RWPE1 (cell line): ENCODE measurements at places on chromosomes 7 and 10.

DNA sequence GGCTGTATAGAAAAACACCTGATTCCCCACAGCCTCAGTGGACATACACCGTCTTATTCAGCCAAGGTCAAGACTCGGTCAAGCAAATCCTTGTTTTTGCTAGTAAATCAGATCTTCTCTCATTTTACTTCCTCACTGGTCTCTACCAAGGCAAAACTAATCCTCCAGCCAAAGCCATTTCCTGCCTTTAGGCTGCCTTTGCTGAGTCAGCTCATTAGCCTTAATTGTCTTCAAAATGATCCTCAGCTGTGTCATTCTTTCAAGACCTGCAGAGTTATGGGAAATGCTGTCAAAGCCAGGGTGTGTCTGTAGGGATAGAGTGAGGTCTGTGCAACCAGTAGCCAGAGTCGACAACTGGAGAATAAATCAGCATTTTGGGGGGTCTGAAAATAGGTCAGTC is 107.2 kb upstream of the FAM180A start:
- peak; percentile 8 for DNase-seq

DNA sequence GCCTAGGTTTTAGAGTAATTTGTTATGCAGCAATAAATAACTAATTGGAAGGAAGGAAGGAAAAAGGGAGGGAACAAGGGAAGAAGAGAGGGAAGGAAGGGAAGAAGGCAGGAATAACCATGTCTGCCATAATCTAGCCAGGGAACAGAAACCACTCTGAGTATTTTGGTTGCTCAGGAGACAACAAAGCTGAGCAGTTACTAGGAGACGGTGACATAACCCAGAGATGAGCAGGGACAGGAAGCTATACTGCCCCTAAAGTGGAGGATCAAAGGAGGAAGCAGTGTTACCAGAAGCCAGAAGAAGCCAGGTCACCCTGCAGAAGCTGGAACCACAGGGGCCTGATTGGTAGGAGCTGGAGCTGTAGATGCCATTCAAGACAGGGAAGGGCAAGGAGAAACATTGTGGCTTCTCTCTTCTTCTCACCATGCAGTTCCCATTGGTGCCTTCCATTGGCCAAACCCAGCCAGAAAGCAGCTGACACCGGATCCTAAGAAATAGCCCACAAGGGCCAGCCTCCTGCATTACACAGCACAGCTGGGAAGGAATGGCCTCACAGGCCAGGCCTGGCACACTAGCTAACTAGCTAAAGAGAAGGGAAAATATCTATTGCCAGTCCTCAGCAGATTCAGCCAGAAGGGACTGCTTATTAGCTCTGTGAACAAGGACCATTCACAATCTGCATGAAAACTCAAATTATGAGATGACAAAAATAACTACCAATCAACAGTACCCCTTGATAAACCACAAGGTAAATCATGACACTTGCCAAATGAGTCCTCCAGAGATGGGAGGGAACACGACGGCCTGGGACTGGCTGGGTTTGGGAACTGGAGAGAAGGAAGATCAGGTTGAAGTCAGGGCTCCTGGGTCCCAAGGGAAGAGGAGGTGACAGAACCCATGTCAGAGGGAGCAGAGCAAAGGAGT is 184.5 kb upstream of the NFE2L3 start:
- no peak for DNase-seq

GRCh38 chr7:113922049-113922448 is 3.2 kb upstream of the PPP1R3A start:
- DNase-seq, result no peak

GRCh38 chr10:93917064-93917391 is 23.2 kb downstream of the SLC35G1 start:
- DNase-seq, result no peak

- DNase-seq, result no peak
Observed at GRCh38 chr7:123201901-123202300, 2.1 kb upstream of the SLC13A1 start.

DNA sequence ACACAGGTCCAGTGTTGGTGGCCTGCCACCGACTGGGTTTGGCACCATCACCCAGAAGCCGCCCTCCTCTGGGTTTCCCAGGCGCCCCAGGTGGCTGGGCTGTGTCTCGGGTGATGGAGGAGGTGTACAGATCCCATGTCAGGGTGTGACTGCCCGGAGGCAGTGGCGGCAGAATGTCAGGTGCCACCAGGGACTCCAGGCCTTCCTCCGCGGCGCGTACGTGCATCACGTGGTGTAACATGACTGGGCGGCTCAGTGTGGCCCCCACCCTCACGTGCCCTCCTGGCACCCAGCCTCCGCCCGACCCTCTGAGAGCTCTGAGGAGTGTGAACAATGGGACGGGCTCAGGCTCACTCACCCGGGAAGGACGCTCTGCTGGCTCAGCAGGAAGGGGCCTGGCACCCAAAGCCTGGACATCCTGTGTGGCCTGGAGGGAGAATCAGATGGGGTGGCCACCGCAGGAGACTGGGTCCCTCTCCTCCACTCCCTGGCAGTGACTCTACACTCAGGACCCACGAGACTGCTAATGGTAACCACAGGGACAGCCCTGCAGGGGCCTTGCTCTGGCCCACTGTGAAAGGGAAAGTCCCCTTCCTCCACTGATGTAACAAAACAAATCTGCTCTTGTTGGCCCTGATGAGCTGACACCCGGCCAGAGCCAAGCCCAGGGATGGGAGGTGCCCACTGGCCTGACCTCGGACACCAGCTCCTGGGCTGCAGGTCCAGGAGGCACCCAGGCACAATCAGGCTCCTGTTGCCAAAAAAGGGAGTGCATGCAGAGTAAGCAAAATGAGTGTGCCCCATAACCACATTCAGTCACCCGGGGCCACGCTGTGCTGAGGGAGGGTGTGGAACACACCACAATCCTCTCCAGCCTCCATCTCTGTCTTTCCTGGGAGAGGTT is 164.8 kb downstream of the PRKAG2 start:
- DNase-seq, result no peak

- DNase-seq, result no peak
Observed at GRCh38 chr10:31299119-31299518, 19.9 kb upstream of the ZEB1 start.

DNA sequence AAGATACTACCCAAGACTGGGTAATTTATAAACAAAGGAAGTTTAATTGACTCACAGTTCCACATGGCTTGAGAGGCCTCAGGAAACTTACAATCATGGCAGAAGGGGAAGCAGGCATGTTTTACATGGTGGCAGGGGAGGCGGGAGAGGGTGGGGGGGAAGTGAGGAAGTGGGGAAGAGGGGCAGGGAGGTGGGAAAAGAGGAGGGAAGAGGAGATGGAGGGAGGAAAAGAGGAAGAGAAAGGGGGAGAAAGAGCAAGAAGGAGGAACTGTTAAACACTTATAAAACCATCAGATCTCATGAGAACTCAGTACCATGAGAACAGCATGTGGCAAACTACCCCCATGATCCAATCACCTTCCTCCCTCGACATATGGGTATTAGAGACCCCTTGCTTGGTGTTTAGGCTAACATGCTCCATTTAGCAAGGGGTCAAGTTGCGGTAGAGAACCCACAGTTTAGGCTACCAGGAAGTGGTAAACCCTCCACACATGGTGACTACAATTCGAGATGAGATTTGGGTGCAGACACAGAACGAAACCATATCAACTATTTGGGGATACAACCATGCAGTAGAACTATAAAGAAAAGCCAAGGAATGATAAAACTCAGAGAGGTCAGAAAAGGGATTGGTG is 3.5 kb upstream of the LMBR1 start:
- DNase-seq, result no peak

DNA sequence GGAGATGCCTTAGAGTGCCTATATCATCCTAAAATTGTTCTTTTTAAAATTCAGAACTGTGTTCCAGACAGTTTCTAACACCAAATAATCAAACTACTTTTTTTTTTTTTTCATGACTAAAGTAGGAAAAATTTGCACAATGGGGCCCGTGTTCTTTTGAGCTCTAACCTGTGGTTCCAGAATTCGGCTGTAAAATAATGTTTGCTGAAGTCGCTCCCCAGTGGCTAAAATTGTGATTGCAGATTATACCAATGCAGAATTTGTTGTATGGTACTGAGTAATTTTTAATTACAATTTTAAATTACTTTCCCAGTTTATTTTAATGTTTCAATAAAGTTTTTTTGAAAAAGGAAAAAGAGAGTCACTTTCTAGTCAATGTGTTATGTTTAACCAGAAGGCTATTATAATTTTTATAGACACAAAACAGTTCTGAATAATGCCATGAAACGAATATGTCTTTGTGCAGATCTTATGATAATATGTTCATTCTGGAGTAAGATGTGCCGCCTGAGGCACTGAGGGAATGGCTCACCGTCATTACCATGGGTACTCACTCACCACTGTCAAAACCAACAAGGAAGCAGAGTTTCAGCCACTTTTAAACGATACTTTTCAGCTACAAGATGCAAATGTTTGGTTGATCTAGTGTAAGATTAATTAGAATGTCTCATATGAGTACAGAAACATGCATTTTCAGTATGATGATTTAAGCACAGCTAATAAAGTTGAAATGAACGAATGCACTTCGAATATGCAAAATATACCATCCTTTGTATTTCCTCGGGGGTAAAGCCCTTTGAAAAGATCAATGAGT is 173.6 kb downstream of the PRKCQ start:
- peak; percentile 54 for DNase-seq

GRCh38 chr10:86139066-86139657 is 227.4 kb downstream of the GRID1 start:
- peak; percentile 32 for DNase-seq

DNA sequence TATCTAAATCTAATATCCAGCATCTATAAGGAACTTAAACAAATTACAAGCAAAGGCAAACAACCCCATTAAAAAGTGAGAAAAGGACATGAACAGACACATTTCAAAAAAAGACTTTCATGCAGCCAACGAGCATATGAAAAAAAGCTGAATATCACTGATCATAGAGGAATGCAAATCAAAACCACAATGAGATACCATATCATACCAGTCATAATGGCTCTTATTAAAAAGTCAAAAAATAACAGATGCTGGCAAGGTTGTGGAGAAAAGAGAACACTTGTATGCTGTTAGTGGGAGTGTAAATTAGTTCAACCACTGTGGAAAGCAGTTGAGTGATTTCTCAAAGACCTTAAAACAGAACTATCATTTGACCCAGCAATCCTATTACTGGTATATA is 334.4 kb upstream of the CACNA2D1 start:
- no peak for DNase-seq

GRCh38 chr7:18529239-18529638 is 33.7 kb downstream of the HDAC9 start:
- no peak for DNase-seq

- no peak for DNase-seq
Observed at GRCh38 chr7:127207230-127207629, 45.5 kb downstream of the GRM8 start.

GRCh38 chr7:142488036-142488633 is 230.3 kb upstream of the PRSS58 start:
- no peak for DNase-seq
